Stimulated activated CD8-positive, alpha-beta memory T cell treated with anti-CD3 and anti-CD28 coated beads, Interleukin-15, amount 100 ng/mL, for 24 hours (primary cell): ENCODE measurements at places on chromosomes 7 and 10.

GRCh38 chr10:76049581-76050290, 618.3 kb downstream of the LRMDA start:
- DNase-seq = no peak

DNA sequence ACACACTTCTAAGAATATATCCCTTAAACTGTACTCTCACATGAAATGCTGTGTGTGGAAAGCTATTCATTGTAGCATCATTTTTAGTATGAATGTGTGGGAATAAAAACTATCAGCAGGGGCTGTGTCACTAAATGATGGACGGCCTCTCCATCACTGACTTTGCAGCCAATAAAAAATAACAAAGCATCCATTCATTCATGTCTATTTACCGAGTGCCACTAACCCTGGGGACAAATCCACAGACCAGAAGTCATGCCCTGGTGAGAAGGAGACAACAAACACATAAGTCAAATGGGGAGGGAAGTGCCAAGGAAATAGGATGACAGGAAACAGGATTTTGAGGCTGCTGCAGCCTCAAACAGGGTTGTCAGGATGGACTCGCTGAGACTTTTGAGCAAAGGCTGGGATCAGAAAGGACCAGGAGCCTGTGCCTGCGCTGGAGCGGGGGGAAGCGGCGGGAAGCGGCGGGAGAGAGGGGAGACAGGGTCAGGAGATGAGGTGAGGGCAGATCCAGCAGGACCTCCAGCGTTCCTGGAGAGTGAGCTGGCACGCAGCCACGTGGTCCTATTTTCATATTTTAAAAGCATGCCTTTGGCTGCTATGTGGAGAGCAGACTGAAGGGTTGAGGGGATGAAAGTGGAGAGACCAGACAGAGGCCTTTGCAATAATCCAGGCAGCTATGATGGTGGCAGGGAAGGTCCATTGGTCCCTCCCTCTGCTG, 2.2 kb upstream of the NOM1 start:
- no peak for DNase-seq

DNA sequence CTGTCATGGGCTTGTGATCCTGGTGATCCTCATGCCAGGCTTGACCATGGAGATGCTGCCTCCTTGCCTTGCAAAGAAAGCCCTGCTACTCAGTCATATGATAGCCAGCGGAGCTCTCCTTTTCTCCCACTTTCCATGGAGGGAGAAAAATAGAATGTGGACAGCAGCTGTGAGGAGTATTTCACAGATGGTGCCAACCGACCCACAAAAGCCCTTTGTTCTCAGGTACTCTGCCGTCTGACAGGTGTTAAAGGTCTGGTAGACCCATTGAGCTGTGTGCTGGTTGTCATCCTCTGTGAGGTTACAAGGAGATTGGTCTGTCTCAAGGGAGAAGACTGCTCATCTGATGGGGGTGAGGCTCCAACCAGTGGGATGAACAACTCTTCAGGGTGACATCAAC, 29.5 kb upstream of the COBL start:
- no peak for DNase-seq

- DNase-seq = no peak
Observed at GRCh38 chr7:94028768-94029167, 24.6 kb upstream of the BET1 start.

GRCh38 chr10:676178-676577, 13.3 kb downstream of the DIP2C start:
- no peak for DNase-seq

GRCh38 chr7:43469051-43469450, 113.9 kb upstream of the STK17A start:
- no peak for DNase-seq
